Hypothalamus (tissue), 51 donors: ENCODE measurements at places on chromosomes 11 and 22.

DNA sequence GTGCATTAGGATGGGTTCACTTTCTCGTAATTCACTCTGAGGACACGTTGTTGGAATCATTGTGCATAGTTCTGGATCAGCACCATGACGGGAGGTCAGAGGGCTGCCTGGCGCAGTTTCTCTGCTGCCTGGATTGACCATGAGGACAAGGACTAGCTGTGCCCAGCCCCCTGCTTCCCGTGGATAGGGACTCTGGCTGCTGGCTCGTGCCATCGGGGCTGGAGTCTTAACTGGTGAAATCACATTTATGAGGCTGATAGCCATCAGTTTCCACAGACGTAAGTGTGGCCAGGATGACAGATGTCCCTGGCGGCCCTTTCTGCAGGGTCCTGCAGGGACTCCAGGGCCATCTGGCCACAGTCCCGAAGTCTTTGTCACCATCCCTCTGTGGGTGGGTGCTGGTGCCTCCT is 24.1 kb upstream of the GRAMD4 start:
- no peak for DNase-seq

GRCh38 chr11:73493956-73494598 is 103.8 kb downstream of the FAM168A start:
- DNase-seq: no peak

- no peak for DNase-seq
These were observed 65.9 kb downstream of the MED15 start for GRCh38 chr22:20573176-20573832.

GRCh38 chr11:106156290-106156937 is 79.0 kb downstream of the AASDHPPT start:
- DNase-seq: no peak

DNA sequence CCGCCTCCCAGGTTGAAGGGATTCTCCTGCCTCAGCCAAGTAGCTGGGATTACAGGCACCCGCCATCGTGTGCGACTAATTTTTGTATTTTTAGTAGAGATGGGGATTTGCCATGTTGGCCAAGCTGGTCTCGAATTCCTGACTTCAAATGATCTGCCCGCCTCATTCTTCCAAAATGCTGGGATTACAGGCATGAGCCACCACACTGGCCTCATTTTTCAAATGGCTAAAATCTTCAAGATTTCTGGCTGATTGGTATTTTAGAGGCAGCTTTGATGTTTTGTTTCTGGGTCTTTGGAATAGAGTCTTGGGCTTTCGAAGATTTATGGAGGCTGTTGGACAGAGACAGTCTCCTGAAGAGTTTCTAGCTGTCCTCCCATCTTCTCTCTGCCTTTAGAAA is 5.8 kb upstream of the SLC3A2 start:
- DNase-seq: no peak
